ENCODE measurements at places on chromosomes 4 and X.

DNA sequence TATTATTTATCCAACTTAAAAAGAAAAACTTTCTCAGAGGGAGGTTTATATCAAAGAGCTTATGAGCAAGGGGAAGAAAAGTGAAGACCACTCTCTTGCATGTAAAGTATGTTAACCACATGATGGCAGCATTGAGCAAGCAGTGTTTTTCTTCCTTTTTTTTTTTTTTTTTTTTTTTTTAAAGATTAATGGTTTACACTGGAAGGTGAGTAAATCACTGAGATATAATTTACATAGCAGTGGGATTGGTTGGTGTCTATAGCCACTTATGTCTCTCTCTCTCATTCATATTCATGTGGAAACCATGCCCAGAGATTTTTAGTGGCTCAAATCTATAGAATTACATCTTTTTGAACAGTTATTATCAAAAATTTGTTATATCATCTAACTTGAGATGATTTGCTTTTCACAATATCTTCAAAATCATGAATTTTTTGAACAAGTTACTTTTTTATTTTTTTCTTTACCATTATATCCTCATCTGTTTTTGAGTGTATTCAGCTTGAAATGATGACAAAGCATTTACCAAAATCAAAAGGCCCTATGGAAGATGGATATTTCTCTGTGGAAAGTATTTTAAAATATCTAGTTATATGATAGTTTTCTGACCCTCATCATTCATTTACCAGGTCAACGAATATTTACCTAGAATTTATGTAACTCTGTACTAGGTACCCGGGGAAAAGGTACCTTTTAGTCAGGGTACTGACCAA is 31.6 kb downstream of the MTHFD2L start:
- DNase-seq = no peak

GRCh38 chrX:110131031-110131430 is 128.1 kb downstream of the TMEM164 start:
- DNase-seq = no peak

DNA sequence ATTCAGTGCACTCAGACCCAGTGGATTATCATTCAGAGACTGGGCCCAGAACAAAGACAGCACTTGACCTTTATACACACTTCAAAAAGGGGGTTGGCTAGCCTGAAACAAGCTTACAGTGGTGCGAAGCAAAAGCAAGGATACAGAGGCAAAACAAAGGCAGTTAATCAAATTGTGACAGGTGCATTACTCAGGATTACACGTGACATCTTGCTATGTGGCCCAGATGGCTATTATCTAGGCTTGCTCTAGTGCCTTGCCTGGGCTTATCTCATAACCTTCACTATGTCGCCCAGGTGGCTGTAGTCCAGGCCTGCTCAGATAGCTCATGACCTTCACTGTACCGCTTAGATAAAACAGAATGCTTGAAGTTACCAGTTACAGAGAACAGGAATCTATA is 1092.1 kb upstream of the PRKX start:
- no peak for DNase-seq

- DNase-seq = peak; percentile 41
Measured at GRCh38 chrX:38754102-38754790, 47.0 kb upstream of the MID1IP1 start.

DNA sequence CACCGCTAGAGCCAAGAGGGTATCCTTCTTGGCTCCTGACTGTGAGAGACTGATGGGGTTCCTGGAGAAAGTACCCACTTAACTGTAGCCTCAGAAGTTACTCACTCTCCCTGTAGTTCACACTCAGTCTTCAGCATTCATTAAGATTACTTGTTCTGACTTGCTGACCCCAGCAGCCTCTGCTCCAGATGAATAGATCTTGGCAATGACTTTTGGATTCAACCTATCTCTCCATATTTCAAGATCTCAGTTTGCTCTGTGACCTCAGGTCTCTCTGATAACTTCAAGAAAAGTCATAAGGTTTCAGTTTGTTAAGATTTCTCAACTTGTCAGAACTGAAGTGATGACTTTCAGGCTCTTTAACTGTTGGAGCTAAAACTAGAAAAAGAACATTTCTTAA is 825.6 kb downstream of the PCDH7 start:
- no peak for DNase-seq

DNA sequence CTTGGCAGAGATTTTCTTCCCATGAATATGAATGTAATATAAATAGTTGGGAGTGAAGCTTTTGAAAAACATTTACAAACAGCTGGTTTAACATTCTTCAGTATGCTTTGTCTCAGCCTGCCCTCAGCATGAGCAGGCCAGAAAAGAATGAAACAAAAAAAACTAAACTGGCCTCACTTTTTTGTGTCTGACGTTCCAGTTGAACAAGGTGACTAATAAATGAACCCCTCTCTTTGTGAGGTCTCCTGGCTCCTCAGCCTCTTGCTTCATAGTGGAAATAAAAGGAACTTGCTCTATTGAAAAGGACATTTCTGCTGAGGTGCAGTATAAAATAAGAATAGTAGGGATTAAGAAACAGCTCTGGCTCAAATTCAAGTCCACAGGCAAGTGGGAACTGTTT is 9.4 kb downstream of the CHST7 start:
- DNase-seq = no peak

DNA sequence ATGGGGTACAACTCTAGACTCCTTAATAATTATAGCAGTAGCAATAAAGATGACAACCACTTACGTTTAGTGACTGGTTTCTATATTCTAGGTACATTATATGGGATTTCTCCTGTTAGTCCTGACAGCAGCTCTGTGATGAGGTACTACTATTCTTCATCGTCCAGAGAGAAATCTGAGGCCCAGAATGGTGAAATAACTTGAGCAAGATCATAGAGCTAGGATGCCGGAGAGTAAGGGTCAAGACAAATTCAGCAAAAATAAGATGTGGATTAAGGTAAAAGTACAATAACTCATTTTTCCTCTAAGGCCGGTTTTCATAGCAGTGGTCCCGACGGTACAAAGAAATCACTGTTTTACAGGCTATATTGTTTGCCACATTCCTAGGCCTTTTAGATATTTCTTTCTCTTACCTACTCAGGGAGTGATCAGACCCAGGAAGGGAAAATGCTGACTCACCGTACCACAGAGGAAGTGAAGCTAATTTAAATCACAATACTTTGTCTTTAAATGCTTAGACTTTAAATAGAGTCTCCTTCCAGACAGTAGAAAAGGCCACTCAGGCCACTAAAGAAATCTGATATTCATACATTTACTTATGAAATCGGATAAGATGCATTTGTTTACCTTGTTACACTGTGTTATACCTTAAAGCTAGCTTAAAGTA is 2023.0 kb upstream of the AGA start:
- DNase-seq = no peak

DNA sequence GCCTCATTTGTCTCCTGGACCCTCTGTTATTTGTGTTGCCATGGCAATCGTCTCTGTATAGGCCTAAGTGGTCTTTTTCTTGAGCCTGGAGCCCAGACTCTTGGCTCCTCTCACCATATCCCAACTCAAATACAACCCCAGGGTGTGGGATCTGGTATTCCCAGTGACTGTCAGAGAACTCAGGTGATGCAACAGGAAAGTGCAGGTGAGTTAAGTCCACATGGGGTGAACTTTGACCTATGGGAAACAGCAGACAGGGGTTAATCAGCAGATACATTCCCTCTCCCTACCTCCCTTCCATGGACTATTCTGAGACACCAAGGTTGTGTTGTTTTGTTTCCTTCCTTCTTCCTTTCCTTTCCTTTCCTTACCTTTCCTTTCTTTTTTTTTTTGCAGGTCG is 130.9 kb upstream of the RPS6KA3 start:
- DNase-seq = no peak

DNA sequence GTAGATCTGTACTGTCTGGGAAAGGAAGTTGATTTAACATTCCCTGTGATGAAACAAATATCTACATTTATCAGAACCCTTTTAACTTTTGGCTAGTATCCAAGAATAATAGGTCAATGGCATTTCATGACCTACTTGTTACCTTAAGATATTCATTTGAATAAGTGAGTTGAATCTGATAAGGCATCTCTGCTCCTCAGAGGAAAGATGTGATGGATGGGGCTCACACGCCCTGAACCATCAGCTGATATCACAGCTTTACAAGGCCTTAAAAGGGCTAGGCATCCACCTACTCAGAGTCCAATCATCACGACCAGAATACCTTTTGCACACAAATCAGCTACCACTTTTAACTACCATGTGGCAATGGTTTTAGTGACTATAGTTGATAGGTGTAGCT is 90.2 kb upstream of the PDLIM3 start:
- no peak for DNase-seq

- no peak for DNase-seq
Measured at GRCh38 chr4:11426731-11427120, 2.0 kb downstream of the HS3ST1 start.

GRCh38 chr4:76293772-76294171 is 12.8 kb upstream of the STBD1 start:
- no peak for DNase-seq

- DNase-seq = no peak
Measured at GRCh38 chr4:112076919-112077608, 68.2 kb upstream of the FAM241A start.

- no peak for DNase-seq
Measured at GRCh38 chrX:150087612-150088011, 149.3 kb upstream of the EOLA2 start.

DNA sequence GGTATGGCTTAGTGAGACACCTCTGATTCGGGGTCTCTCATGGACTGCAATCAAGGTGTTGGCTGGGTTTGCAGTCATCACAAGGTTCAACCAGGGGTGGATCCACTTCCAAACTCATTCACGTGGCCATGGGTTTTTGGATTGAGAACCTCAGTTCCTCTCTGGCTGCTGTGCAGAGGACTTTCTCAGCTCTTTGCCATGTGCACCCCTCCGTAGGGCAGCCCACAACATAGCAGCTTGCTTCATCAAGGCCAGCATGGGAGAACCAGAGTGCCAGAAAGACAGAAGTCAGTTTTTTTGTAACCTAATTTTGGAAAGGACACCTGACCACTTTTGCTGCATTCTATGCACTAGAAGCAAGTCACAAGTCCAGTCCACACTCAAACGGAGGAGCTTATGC is 154.9 kb downstream of the PJA1 start:
- DNase-seq = no peak

DNA sequence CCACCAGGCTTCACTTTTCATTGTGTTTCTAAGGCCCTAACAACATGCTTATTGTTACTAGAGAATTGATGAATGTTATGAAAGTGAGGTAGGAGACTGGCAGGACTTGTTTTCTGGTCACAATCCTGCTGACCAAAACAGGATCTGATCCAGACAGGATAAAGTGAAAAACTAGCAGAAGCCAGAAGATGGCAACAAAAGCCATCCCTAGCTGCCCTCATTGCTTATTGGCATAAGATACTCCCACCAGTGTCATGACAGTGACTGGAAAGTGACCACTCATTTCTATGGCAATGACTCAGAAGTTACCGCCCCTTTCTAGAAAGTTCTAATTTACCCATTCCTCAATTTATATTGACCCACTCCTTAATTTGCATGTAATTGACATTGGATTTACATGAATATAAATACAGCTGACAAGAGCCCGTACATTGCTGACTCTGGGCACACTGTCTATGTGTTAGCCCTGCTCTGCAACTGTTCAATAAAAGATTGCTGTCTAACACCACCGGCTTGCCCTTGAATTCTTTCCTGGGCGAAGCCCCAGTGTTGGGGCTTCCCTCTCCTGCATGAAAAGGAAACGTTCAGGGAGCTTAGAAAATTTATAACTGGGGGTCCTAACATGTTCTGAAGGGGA is 30.0 kb upstream of the FGG start:
- DNase-seq = no peak

GRCh38 chr4:97987019-97987648 is 156.1 kb downstream of the STPG2 start:
- no peak for DNase-seq

DNA sequence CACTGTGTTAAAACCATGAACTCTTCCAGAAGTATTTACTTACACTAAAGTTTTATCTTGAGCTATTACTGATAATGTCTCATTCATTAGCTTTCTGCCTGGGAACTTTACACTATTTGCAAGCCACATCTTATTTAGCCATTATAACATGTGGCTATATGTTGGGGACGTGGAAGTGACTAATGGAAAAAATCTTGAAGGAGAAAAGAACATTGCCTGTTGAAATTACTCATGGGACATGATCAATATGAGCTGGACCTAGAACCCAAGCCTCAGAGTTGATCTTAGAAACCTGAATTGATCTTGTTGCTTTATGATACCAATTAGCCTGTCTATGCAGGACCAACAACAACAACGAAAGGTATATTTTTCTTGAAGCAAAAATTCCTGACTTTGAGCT is 22.5 kb upstream of the ARHGAP6 start:
- DNase-seq = no peak

DNA sequence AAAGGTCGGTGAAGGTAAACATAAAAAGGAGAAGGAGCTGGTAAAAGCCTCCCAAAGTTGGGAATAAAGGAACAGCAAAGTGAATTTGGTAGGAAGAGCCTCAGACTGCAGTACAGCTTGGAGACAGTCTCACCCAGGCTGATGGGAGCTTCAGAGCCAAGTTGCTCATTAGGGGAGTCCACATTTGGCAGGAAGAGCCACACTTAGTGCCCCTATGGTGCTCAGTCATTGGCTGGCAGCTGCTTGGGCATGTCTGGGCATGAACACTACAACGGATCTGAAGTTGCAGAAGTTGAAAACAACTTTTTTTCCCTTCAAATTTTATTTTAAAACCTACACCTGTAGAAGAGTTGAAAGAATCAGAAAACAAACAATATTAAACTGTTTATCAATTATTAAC is 2497.3 kb downstream of the ARAP2 start:
- DNase-seq = no peak

GRCh38 chr4:181905708-181906107 is 337.5 kb upstream of the TENM3 start:
- no peak for DNase-seq

GRCh38 chrX:41512394-41512793 is 65.3 kb downstream of the NYX start:
- DNase-seq = no peak

DNA sequence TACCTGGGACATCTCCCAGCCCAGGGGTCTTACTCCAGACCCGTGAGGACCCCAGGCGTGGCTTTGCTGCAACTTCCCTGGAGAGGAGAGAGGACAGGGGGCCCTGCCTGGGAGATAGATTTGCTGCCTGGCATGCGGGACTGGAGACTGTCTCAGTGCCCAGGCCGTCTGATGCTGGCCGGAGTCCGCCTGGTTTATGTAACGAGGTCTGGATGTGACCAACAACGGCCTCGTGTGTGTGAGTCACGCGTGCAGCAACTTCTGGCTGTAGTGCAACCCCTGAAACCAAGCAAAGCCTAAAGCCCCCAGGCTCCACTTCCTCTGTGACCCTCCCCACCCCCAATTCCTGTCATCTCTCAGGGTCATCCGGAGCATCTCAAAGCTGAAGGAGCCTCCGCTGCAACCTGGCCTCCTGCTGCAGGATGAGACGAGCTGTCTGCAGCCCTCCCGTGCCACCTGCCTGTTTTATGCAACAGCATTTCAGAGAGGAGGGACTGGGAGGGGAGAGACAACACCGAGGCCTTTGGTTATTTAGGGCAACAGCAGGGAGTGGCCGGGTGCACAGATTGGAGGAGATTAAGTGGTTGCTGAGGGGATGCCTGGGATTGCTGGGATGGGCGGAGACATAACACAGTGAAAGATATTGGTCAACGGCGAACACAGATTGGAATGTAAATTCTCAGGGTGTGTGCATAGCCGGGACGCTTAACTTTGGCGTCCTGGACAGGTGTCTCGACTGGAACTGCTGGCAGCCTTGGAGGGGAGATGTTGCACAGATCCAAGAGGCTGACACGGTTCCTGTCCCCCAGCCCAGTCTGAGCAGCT is 16.0 kb downstream of the XG start:
- DNase-seq = no peak
